ENCODE measurements at places on chromosomes 3 and 15.

DNA sequence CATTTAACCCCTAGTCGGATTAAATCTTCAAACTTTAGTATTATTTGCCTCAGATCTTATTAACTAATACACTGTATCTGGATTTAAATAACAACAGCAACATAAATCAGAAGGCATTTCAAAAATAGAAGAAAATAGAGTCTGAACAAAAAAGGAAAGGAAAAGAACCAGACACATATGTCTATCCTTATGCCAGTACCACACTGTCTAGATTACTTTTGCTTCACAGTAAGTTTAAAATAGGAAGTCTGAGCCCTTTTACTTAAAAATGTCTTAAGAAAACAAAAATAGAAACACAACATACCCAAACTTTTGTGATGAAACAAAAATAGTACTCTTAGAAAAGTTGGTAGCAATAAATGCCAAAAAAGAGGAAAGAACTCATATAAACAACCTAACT lies 1615.8 kb downstream of the SI start:
- DNase-seq, result no peak

DNA sequence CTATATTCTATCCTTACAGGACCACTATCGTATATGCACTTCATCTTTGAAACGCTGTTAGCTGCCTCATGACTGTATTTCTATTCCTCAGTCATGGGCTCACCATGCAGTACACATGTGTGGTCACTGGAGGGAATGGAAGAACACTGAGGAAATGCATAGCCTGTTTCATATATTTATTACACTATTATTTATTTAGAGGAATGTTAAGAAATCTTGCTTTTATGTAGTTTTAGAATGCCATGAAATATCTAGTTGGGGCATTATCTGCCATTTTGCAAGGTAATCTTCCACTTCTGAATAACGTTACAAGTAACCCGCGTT lies 155.7 kb downstream of the IGF1R start:
- DNase-seq, result no peak

GRCh38 chr3:127670761-127671522 lies 1.8 kb upstream of the ABTB1 start:
- no peak for DNase-seq

DNA sequence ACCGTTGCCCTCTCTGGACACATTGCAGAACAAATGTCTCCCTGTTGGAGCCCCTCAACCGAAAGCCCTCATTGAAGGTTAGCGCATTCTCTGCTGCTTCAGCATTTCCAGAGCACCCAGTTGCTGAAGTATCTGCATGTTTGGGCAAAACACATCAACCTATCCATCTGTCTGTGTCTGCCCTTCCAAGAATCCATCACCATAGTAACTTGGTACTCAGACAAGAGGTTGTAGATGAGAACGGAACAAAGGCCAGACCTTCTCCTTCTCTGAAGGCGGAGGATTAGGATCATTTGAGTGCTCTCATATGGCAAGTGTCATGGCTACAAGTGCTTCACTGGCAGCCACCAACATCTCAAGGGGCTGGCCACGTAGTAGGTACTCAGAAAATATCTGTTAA lies 23.1 kb upstream of the RHO start:
- DNase-seq, result no peak

DNA sequence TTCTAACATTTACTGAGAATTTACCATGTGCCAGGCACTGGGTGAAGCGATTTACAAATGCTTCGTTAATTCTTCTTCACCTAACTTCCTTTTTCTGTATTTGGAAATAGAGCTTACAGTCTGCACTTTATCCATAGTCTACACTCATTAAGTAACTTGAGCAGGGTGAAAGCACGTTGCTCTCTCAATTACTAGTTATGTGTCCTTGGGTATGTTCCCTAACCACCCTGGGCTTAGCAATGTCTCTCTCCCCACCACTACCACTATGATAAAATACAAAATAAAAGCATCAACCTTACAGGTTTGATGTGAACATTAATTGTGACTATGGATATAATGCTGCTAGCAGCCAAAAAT lies 172.9 kb upstream of the SLC2A2 start:
- no peak for DNase-seq

GRCh38 chr3:74575857-74576256 lies 38.6 kb downstream of the CNTN3 start:
- DNase-seq, result no peak

GRCh38 chr15:88833731-88834100 lies 30.5 kb downstream of the ACAN start:
- DNase-seq, result no peak

DNA sequence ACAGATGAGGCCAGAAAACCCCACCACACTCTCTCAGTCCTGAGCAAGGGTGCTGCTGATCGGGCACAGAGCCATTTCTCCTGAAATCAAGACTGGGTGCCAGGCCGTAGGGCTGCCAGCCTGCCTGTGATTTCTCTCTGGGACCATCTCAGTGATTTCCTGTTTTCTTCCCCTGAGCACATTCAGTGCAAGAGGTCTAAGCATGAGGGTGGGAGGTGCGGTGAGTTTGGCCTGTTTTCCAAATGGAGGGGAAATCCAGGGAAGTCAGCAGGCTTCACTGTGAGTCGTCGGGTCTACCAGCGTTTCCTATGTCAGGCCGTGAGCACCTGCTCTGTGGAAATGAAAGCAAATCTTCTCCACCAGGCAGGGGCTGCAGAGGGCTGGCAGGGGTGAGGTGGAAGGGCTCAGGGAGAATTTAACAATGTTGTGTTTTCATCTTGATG lies 82.3 kb downstream of the ST6GAL1 start:
- DNase-seq, result no peak

- no peak for DNase-seq
Measured at GRCh38 chr3:5456199-5456598, 268.7 kb downstream of the EDEM1 start.

DNA sequence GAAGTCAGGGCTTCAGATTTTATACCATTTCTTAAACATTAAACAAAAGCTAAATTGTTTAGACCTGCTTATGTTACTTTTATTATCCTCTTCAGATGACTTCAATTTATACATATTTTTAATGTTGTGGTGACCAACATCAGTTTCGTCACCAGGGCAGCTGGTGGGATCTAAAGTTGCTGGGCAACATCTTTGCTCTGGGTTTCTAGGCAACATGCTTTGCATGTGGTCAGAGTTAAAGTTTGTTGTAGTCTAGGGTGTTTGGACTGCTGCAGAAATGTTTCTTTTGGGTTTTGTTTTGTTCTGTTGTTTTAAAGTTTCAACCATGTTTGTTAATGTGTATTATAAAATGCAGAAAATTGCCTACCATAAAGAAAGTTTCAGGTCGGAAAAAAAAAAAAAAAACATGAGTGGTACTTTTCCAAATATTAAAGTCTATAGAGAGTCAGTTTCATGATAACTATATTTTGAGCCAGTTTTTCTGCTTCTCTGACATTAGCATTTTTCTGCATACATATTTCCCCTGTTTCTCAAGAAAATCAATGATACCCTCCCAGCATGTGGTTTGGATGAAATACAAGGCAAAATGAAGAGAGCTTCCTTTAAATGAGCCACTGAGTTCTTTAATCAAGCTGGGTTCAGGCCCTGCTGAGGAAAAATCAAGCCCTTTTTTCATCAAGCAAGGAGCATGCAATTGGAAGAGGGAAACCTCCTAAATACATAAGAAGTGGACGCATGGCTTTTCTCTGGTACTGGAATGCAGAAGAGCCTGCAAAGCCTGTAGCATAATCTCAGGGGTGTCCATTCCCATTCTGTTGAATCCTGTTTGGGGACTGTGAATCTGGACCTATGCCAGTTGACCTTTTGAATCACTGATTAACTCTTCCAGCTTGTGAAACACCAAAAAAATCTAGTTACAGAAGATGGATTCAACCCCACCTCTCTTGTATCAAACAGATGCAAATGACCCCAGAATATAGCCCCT lies 35.0 kb upstream of the VGLL3 start:
- DNase-seq, result no peak

DNA sequence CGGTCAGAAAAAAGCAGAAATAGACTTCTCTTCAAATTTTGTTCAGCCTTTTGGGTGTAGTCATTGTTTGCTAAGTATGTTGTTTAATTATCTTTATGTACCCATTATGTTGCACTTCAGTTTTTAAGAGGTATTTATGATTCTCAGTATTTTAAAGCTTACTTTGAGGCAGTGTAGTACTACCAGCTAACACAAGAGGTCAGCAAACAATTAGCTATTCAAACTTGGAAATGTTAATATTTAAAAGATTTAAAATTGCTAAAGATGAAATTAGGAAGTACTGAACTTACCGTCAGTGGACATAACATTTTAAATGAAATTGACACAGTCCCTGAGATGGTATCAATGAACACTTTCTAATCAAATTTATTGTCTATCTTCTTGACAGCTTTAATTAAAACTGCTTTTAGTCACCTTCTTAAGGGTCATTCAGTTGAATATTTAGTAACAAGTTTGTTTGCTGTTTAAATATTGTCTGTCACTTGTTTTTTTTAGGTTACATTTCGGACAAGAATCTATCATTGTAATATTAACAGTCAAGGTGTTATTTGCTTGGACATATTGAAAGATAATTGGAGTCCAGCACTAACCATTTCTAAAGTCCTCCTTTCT lies 28.1 kb downstream of the NKIRAS1 start:
- DNase-seq, result no peak

DNA sequence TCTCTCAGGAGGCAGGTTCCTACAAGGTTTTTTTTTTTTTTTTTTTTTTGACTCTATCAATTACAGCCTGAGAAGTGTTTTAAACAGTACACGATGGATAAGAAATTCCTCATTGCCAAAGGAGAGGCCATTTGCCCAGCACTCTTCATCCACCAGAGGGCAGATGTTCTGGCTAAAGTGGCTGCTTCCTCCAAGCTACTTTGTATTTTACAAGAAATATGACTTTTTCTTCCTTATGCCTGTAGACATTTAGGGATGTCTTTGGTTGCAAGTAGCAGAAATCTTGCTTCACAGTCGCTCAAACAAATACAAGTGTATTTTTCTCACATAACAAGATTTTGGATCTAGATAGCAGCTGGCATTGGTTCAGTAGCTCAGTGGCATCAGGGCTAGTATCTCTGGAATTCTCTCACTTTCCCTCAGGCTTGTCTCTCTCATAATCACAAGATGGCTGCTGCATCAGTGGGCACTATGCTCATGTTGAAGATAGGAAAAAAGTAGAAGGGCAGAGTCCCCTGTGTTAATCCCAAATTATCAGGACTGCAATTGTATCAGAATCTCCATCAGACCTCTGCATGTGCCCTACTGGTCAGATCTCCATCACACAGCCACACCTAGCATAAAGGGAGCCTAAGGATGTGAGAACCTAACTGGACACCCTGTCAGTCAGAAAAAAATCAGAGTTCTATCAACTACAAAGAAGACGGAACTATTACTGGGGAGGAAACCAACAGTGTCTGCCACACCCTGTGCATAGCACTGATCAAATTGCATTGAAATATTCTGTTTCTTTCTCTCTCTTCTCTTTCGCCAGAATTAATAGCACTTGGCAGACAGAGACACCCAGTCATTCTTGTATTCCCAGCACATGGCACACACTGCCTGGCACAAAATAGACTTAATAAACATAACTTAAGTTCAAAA lies 138.9 kb upstream of the COL8A1 start:
- DNase-seq, result no peak

- DNase-seq, result no peak
Measured at GRCh38 chr3:64150623-64151207, 74.6 kb downstream of the PRICKLE2 start.

DNA sequence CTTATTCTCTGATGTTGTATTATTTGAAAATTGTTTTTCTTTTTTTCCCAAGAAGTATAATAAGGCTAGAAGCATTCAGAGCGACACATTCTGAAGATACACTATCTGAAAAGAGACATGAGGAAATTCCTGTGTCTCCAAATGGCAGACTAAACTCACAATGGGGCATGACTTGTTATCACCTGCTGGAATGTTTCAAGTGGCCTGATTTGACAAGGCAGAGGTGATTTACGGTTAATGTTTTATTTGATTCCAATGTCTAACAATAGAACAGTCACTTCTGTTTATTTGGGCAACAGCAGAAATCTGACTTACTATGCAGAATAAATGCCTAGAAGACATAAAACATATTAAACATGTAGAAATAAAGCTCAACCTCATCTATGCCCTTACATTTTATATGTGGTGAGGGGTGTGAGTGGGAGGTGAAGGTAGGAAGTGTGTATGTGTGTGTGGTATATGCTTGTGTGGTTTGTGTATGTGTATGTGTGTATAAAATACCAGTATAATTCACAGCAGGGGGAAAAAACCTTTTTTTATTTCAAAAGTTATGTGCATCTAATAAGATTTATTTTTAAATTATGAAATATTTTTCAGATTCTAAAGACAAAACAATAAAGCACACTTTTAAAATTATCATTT lies 1051.7 kb downstream of the ROBO2 start:
- no peak for DNase-seq

- no peak for DNase-seq
Measured at GRCh38 chr15:33152502-33153109, 41.9 kb downstream of the FMN1 start.

DNA sequence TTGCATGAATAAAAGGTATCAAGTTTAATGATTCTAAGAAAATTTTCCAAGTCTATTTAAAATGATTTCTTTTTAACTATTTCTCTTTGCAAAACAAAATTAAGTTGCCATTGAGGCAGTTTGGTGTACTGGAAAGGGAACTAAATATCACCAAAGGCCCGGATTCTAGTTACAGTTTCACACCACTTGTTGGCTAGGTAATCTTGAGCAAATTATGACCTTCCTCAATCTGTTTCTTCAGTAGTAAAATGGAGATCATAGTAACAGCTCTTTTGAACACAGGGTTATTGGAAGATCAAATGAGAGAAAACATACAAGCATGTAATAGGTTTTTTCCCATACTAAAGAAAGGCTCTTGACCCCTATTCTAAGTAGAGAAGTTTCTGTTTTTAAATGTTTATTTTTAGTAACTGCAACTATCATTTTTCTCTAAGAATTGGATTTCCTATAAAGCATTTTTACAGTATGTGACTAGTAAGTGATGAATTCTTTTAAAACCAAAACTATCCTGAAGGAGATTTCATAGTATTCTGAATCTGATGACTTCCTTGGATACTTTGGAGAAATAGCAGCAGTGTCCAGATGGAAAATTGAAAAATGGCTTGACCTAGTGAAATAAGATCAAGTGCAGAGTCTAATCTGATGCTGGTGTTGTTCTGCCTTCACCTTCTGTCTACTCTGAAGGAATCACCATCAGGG lies 15.7 kb downstream of the SCAANT1 start:
- DNase-seq, result no peak

DNA sequence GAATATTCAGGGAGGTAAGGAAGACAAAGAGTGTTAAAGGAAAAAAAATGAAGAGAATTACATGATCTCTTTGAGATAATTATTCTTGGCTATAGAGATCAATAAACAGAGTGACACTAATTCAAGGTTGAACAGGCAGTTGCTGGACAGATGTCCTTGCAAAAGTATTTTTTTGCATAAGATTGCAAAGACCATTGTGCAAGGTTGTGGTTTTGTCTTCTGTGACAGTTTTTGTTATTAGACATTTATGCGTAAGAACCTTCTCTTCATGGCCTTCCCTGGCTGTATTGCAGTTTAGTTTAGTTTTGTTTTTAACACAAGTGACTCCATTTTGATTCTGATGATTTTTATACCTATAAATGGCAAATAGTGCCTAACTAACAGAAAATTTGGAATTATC lies 682.8 kb upstream of the ARPP21 start:
- no peak for DNase-seq

GRCh38 chr3:51968170-51968775 lies 1.0 kb upstream of the PCBP4 start:
- DNase-seq, result no peak

GRCh38 chr15:89837134-89837829 lies 22.6 kb upstream of the ANPEP start:
- no peak for DNase-seq

All from activated CD8-positive, alpha-beta memory T cell treated with anti-CD3 and anti-CD28 coated beads for 4 hours (primary cell).